Activated T-cell treated with anti-CD3 and anti-CD28 coated beads, Interleukin-2, amount 50 U/mL, for 48 hours (primary cell): ENCODE measurements at places on chromosomes 16 and 17.

- no peak for DNase-seq
Measured at GRCh38 chr17:8392274-8392673, 5.4 kb downstream of the RNF222 start.

GRCh38 chr17:27259356-27259755 is 34.6 kb upstream of the WSB1 start:
- no peak for DNase-seq

DNA sequence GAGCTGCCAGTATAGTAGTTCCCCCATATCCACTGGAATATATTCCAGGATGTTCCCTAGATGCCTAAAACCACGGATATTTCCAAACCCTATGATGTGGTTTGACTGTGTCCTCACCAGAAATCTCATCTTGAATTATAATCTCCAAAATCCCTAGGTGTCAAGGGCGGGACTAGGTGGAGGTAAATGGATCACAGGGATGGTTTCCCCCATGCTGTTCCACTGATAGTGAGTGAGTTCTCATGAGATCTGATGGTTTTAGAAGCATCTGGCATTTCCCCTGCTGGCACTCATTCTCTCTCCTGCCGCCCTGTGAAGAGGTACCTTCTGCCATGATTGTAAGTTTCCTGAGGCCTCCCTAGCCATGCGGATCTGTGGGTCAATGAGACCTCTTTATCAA is 168.6 kb downstream of the MAF start:
- no peak for DNase-seq

GRCh38 chr17:31112001-31112661 is 17.4 kb downstream of the NF1 start:
- no peak for DNase-seq

- DNase-seq: no peak
Measured at GRCh38 chr17:42378959-42379594, 9.2 kb downstream of the STAT3 start.

GRCh38 chr16:7506363-7506762 is 173.7 kb downstream of the RBFOX1 start:
- no peak for DNase-seq
